ENCODE measurements at places on chromosomes 3 and 15.

GRCh38 chr3:131193641-131194238 is 167.1 kb downstream of the NEK11 start:
- DNase-seq, result peak; percentile 34

GRCh38 chr15:77819851-77820728 is 187.4 kb upstream of the LINGO1 start:
- no peak for DNase-seq

DNA sequence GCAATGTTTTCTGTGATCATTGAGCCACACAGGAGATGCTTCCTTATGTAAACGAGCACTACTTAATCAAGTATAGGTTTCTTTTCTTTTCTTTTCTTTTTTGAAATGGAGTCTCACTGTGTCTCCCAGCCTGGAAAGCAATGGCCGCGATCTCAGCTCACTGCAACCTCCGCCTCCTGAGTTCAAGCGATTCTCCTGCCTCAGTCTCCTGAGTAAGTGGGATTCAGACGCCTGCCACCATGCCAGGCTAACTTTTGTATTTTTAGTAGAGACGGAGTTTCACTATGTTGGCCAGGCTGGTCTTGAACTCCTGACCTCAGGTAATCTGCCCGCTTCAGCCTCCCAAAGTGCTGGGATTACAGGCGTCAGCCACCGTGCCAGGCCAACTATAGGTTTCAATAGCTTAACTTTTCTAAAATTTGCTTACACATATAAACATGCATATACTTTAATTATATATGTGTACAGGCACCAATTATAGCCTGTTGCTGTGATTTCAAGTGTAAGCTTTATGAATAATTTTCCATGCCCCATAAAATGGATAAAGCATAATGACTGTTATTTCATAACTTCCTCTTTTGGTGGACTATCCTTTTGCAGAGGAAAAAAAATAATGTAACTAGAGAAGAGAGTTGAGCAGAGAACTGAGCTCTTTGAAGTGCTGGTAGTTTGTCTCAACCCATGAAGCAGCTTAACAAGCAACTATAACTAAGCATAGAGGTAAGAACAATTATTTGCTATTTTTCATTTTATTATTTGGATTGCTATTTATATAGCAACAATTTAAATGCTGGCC is 24.8 kb upstream of the MBNL1 start:
- DNase-seq, result no peak

DNA sequence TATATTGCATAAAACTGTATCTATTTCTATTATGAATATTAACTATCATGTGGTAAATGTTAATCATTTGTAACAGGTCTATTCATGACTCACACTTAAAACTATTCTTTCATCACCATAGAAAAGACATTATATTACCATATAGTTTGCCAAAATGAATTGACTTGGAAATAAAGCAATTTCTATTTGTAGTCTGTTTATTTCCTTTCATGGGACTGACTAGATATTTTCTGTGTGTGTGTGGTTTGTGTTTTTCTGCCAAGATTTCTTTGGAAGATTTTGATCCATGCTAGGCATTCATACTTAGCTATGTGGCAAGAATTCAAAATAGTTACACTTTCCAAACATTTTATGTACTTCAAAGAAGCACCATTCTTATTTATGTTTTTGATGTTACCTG is 522.5 kb upstream of the AGTR1 start:
- DNase-seq, result no peak

GRCh38 chr3:167406876-167407492 is 26.9 kb upstream of the ZBBX start:
- DNase-seq, result peak; percentile 89

- no peak for DNase-seq
These were observed 76.4 kb downstream of the DAPK2 start for GRCh38 chr15:63969652-63970421.

- no peak for DNase-seq
These were observed 413.9 kb downstream of the EPHA3 start for GRCh38 chr3:89521328-89521727.

- DNase-seq, result no peak
These were observed 112.0 kb downstream of the LIPC start for GRCh38 chr15:58543664-58544335.

DNA sequence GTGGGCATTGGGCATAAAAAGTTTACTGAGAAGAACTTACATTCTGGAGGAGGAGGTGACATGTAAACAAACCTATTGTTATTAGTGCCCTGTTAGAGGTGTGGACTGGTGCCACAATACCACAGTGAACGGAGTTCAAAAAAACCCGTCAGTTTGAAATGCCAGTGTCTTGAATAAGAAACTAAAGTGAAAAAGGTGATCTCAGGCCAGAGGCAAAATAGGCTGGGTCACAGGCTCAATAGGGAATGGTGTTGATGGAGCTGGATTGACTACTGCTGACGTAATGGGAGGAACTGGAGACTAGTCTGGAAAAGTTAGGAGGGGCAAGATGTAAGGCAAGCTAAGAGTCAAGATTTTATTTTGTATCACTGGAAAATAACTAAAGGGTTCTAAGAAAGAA is 1.6 kb upstream of the DCBLD2 start:
- DNase-seq, result no peak

DNA sequence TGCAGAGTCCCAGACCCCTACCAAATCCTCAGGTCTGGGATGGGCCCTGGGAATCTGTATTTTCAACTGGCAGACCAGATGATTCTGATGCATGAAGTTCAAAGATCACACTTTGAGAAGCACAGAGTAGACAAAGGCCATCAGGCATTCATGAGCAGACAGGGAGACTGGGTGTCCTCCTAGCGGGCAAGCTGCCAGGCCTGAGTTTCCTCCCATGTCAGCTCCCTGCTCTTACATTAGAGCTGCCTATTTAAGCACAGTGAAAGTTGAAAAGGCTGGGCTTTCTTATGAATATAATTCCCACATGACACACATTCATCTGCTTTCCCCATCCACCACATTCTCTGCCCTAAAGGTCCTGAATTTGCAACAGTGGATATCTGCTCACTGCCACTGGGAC is 14.0 kb downstream of the CAPN3 start:
- no peak for DNase-seq

GRCh38 chr3:165830746-165831145 is 6.5 kb downstream of the BCHE start:
- no peak for DNase-seq

GRCh38 chr15:72173864-72174550 is 23.6 kb downstream of the GRAMD2A start:
- no peak for DNase-seq

DNA sequence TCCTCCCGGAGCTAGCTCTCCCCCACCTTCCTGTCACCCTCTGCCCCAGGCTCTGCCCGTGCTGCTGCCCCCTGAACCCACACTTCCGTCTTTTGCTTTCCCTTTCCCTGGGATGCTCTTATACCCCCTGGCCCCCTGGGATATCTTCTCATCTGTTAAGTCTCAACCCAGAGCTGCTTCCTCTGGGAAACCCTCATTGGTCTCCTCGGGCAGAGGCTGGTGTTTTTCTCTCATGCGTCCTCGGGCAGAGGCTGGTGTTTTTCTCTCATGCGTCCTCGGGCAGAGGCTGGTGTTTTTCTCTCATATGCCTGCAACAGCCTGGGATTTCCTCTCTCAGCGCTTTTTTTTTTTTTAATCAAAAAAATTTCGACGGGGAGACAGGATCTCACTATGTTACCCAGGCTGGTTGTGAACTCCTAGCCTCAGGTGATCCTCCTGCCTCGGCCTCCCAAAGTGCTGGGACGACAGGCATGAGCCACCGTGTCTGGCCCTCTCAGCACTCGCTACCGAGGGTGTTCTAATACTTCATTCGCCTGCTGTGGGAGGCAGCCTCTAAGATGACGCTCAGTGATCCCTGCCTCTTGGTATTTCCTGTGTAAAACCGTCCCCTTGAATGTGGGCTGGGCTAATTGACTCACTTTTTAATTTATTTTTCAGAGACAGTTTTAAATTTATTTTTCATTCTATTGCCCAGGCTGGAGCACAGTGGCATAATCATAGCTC is 62.7 kb upstream of the TFRC start:
- peak; percentile 37 for DNase-seq

GRCh38 chr3:5442106-5442785 is 254.7 kb downstream of the EDEM1 start:
- peak; percentile 44 for DNase-seq

DNA sequence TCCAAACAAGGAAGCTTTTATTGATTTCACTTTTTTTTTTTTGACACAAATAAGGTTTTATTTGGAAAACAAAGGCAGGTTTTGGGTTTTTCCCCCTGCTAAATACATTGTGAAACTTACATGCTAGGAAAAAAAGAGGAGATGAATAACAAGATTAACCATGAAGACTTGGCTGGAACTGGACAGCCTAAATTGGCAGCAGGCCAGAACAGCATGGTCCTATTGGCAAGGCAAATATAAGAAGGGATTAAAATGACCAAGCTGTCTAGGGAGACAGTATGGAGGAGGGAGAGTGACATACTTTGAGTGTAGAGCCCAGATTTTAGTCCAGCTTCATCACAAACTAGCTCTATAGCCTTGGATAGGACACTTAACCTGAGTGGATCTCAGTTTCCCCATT is 63.9 kb upstream of the BBX start:
- no peak for DNase-seq

GRCh38 chr15:35567392-35567791 is 21.4 kb upstream of the DPH6 start:
- no peak for DNase-seq

DNA sequence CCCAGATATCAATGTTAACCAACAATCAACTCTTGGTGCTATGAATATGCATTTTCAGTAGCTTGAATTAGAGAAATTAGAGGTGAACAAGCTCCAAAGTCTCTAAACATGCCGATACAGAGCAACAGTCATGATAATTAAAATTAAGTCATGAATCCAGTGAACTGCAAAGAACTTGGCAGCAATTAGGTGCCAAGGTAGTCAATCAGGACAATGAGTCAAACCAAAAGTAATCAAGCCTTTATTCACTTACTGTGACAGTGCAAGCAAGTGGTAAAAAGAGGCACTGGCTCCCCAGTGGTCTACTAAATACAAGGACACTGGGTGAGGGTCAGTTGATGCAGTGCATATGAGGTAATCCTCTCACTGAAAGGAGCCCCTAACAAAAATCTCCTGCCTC is 1.8 kb downstream of the ZNF770 start:
- DNase-seq, result peak; percentile 58

DNA sequence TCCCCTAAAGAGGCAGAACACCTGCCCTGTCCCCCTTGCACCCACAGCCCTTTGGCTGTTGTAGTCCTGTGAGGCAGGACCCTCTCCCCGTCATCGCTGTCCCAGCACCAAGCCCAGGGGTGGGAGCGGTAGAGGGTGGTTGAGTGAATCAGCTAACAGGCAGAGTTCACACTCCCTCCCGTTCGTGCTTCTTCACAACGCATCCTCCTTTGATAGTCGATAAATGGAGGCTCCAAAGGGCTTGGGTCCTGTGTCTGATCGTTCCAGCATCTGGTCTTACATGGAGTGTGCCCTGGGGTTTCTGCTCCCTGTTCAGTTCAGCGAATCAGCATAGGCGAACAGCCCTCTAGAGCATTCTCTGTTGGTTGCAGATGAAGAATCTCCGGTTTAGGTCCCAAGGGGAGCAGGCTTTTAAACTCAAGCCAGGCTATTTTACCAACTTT is 820 bp upstream of the HMCES start:
- no peak for DNase-seq

- DNase-seq, result peak; percentile 43
These were observed 314 bp upstream of the TMED3 start for GRCh38 chr15:79310612-79310984.

GRCh38 chr3:181176601-181177000 is 187.1 kb upstream of the DNAJC19 start:
- DNase-seq, result peak; percentile 67

DNA sequence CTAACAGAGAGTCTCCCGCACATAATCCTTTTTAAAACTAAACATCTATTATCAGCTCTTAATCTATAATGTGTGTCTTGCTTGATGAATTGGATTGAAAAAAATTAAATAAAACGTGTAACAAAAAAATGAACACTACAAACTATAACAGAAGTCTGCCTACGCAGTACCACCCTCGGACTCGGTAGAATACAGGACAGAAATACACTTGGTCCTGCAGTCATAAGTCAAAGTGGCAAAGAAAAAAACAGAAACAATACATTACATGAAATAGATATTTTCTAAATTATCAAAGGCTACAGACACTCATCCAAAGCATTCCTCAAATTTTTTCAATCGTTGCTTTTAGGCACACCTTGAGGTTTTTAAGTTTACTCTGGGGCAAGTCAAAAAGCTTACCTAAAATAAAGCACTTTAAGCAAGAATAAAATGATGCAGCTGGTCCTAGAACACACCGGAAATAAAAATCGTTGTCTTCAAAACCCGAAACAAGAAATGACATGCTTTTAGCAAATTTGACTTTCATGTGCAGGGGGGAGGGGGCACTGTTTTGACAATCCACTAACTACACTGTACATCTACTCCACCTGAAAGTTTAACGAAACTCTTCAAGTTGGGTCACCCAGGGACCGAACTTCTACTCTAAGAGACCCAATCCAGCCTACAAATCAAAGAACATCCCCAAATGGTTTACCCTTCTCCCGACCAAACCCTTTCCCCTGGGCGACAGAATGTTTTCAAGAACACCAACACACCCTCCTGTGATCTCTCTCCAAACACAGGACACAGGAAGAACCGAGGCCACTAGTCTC is 1.3 kb downstream of the ADAM10 start:
- peak; percentile 40 for DNase-seq

- DNase-seq, result no peak
These were observed 125.6 kb downstream of the LRRK1 start for GRCh38 chr15:101044625-101045235.

- DNase-seq, result peak; percentile 22
These were observed 31.1 kb downstream of the SERP1 start for GRCh38 chr3:150515210-150515609.

- DNase-seq, result no peak
These were observed 4.9 kb upstream of the TBC1D5 start for GRCh38 chr3:17747174-17747889.

GRCh38 chr3:133882986-133883586 is 12.6 kb downstream of the RAB6B start:
- no peak for DNase-seq

GRCh38 chr3:71926262-71926600 is 141.3 kb upstream of the PROK2 start:
- no peak for DNase-seq

DNA sequence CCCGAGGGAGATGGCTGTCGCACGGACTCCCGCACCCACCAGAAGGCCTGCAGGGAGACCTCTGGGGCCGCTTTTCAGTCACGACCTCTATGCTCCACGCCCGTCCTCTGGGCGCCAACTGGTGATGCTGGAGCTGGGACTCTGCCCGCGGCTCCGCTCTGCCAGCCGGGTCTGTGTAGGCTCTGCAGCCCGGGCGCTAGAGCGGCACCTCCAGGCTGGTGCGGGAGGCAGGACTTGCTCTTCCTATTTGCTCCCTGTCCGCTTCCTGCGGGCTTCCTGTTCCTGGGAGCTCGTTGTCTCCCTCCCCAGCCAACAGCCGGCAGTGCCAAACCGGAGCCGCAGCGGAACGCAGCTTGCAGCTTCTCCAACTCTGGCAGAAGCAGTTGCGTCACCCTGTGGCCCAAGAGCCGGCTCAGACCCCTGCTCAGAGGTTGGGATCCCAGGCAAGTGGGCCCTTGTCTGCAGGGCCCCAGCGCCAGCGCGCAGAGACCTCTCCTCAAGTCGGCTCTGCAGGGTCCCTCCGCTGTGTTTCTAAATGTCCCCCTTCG is 285.9 kb downstream of the XXYLT1 start:
- DNase-seq, result no peak

All from RKO (cell line).